ENCODE measurements at places on chromosomes 7 and 10. TPM values are rescaled to one million over a fixed set of nuclear protein-coding genes. Genes with fewer than 3 reads are reported as not detected.
A peak's percentile ranks its signal among the peaks of the same experiment; 100 is the strongest.

- no peak for DNase-seq
Observed at GRCh38 chr10:132410779-132411532, 14.0 kb downstream of the PWWP2B start.

- no peak for DNase-seq
Observed at GRCh38 chr7:81111358-81111757, 192.5 kb upstream of the SEMA3C start.

GRCh38 chr10:35006836-35007235, 83.3 kb downstream of the CUL2 start:
- no peak for DNase-seq

GRCh38 chr10:7942316-7942715, 112.2 kb upstream of the GATA3 start:
- DNase-seq, result no peak

- DNase-seq, result no peak
Observed at GRCh38 chr10:77311186-77311585, 326.4 kb downstream of the KCNMA1 start.

- no peak for DNase-seq
Observed at GRCh38 chr7:100247152-100247757, 27.5 kb downstream of the PVRIG start.

GRCh38 chr10:118341791-118342637, at the start of gene FAM204A:
Gene FAM204A, minus strand, starts transcription at chr10:118342324. Its CDS starts 5,909 bp downstream, at chr10:118336415.
- DNase-seq, result peak; percentile 95

GRCh38 chr10:24251547-24251946, 42.6 kb downstream of the KIAA1217 start:
- DNase-seq, result no peak

DNA sequence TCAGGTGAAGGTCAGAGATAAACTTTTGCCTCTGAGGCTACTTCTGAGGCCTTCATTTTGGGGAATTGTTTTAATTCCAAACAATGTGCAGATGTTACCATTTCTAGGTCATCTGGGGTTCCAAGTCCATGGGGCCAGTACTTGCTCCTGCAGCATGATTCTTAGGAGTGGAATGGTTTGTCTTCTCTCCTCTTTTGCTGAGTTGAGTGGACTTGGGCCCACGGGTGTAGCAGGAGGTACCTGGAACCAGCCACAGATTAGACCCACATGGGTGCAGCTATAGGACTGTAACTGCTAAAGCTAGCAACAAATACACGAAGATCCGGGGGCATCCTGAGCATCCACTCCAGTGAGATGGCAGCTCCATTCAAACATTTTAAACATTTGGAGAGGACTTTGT, 41.6 kb downstream of the WIPF3 start:
- no peak for DNase-seq

- no peak for DNase-seq
Observed at GRCh38 chr10:116870949-116871348, 21.6 kb downstream of the ENO4 start.

DNA sequence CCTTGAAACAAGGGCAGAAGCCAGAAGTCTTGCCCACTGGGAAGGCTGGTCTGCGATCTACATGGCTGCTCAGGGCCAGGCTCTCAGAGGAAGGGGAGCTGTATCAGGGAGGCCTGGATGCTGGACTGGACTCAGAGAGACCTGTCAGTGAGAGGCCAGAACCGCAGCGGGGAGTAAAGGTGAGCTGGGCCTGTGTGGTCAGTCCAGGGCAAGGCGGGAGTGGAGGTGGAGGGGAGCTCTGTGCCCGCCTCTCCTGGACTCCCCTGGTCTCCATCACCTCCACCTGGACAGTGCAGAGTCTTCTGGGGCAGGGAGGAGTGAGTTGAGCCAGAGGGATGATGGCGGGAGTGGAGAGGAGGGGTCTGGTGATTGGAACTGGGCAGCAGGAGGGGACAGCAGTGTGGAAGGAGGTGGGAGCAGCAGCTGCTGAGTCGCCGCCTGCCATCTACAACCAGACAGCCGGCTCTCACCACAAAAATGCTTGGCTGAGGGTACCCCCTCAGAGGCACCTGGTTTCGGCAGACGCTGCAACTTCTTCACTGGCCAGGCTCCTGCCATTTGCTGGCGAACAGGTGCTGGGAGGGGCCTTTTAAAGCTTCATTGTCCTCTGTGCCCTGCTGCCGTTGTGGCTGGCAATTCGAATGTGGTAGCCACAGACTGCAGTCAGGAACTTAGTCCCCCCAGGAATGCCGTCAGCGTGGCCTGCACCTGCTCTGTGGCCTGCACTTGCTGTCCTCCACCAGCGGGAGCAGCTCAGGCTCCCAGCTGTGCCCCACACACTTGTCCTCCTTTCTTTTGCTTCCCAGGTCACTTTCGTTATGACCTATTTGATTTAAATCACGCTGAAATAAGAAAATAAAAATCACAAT, 3.5 kb downstream of the RASSF4 start:
- no peak for DNase-seq

DNA sequence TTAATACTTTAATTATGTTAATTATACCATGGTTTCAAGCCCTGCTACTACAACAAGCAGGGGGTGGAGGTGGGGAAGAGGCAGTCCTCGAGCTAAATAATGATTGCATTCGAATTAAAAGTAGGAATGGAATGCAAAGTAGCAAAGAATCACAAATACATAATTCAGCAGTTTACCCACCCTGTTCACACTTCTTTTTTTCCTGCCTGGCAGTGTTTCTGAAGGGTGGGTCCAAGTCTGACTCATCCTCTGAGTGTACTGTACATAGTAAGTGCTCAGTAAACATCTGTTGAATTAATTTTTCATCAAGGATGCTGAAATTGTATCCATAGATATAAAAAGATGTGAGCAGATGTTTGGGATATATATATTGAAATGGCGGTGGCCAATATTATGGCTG, 778.8 kb downstream of the LRMDA start:
- DNase-seq, result no peak

DNA sequence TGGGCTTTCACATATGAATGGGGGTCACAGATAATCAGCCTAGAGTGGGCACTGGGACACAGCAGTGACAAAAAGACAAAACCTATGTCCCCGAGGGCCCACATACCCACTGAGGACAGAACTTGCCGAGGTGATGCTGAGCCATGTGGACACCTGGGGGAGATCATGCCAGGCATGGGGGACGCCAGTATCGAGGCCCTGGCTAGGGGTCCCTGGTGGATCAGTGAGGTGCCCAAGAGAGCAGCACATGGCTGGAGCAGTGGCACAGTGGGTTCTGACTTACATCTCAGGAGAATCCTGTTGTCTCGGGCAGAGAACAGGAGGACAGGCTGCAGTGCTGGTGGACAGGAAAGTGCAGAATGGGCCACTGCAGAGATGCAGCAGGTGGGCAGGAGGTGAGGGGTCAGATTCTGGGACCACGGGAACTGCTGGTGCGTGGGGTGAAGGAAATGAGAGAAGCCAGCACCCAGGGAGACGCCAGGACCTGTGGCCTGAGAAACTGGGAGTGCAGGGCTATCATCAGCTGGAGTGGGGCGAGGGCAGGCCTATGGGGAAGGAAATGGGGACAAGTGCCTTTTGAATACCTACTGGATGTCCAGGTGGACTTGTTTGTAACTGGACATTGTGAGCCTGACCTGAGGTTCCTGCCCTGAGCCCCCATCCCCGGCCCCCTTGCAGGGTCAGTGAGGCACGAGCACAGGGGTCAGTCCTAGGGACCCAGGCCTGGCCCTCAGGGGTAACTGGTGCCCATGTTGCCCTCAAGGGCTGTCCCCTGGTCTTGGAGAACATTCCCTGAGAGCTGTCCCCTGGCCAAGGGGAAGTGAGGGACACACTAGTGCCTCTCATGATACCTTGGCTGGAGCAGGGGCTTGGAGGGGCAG, 91.2 kb upstream of the RET start:
- peak; percentile 12 for DNase-seq

DNA sequence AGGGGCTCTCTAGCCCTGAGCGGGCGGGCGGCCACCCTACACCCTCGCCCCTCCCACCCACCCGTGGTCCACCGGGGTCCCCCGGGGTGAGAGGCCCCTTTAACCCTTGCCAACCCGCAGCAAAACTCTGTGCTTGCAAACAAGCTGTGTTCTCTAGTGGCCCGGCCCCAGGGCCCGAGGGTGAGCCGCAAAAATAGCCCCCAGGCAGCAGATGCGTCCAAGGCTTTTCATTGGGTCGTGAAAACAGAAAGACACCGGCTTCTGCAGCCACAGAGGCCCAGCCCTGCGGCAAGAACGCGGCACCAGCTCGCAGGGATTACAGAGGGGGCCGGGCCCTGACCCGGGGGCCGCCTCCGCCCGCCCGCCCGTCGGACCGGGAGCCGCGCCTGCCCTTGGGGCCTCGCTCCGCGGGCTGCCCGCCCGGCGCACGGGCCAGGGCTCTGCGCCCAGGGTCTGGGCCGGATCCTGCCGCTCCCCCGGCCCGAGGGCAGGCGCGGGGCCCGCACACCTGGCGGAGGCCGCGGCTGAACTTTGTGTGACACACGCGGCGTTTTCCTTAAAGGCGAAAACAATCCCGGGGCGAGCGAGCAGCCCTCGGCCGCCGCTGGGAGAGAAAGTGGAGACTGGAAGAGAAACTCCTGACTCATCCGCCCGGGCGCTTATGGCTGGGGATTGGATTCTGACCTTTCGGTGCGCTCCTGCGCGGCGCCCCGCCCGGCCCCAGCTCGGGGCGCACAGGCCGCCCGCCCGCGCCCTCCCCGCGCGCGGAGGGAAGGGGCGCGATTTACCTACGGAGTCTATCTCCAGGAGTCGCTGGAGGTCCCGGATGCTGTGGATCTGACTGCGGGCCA, 2.8 kb downstream of the PDGFA start:
- DNase-seq, result peak; percentile 72

DNA sequence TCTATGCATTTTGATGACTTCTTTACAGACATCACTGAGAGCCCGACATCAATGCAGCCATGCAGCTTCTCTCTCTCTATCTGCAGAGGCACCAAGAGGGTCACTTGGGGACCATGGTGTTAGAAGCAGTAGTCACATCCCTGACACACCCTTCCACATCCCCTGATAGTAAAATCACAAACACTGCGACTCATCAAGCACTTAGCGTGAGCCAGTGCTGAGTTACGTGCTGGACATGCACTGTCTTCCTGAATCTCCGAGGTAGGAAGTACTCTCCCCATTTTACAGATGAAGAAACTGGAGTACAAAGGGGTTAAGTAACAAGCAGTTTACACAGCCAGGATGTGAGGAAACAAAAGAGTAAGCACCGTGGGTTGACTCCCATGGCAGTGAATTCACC, 109.2 kb downstream of the OSBPL3 start:
- DNase-seq, result no peak

- no peak for DNase-seq
Observed at GRCh38 chr7:122600042-122600441, 98.9 kb downstream of the RNF133 start.

- DNase-seq, result no peak
Observed at GRCh38 chr7:127807829-127808228, 155.8 kb downstream of the SND1 start.

GRCh38 chr10:118340486-118340885, 1.6 kb downstream of the FAM204A start:
- DNase-seq, result no peak

GRCh38 chr7:24346716-24347115, 62.7 kb downstream of the NPY start:
- DNase-seq, result no peak

DNA sequence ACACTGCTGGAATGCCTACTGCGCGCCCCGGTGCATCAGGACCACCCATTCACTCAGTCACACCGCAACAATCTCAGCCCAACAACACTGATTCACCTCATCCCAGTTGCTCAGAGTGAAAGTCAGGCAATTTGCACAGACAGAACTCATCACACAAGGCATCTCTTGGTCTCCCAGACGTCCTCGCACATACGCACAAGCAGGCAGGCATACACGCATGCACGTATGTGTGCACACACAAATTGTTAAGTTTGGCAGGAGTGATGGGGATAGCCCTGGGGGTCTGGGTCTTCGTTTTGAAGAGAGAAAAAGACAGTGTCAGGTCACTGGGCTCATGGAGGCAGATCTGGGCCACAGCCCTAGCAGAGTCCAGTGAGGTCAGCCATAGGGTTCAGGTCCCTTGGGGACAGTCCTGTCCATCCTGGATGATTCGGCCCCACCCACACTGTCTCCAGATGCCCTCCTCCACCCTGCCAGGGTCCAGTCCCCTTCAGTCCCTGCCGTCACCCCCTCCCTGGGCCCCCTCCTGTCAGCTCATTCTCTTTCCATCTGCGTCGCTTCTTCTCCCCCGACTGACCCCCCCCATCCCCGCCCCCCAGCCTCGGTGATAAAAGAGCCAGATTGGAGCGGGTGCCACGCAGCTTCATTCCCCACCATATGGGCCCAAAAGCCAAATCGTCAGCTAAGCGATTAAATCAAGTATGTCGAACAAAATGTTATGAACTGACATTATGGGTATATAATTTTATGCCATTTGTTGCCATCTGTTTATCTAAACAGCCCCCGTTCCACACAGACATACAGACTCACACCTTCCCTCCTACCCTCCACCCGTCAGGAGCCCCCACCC, 48.5 kb upstream of the SLF2 start:
- no peak for DNase-seq

GRCh38 chr7:35012160-35012559, 25.1 kb downstream of the DPY19L1 start:
- DNase-seq, result no peak

GRCh38 chr7:105748701-105749100, 127.7 kb downstream of the ATXN7L1 start:
- DNase-seq, result no peak

DNA sequence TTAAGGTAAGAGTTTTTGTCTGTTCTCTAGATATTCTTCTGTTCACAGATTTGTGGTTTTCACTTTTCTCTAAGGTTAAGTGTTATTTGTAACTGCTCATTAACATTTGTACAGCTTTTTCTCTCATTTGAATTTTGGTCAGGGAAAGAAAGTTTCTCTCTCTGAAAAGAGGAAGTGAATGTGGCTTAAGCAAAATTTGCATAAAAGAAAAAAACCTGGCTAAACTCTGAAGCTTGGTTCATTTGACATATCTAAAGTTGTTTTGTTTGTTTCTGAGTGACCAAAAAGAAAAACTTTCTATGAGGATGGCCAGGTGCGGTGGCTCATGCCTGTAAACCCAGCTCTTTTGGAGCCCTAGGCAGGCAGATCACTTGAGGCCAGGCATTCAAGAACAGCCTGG, 22.0 kb upstream of the SLC26A4 start:
- DNase-seq, result no peak

The STK31 gene
- total RNA-seq, result 0.39 TPM

The AKR1C4 gene
- not detected for total RNA-seq

The IGF2BP3 gene
- 0.18 TPM for total RNA-seq

The HABP2 gene
- total RNA-seq, result 0.29 TPM

The VAX1 gene
- total RNA-seq, result not detected

The SCART1 gene
- total RNA-seq, result 1.7 TPM

The TRIM73 gene
- 10.1 TPM for total RNA-seq

The PSD gene
- 10.6 TPM for total RNA-seq

The FOXP2 gene
- 6.8 TPM for total RNA-seq

The ZNF438 gene
- 5.7 TPM for total RNA-seq
